GM12865 (cell line): ENCODE measurements at places on chromosomes 3 and 15.

- no peak for DNase-seq
Measured at GRCh38 chr3:169144731-169145130, 518.8 kb downstream of the MECOM start.

- peak; percentile 75 for DNase-seq
Measured at GRCh38 chr15:76973362-76973743, 21.6 kb upstream of the PSTPIP1 start.

DNA sequence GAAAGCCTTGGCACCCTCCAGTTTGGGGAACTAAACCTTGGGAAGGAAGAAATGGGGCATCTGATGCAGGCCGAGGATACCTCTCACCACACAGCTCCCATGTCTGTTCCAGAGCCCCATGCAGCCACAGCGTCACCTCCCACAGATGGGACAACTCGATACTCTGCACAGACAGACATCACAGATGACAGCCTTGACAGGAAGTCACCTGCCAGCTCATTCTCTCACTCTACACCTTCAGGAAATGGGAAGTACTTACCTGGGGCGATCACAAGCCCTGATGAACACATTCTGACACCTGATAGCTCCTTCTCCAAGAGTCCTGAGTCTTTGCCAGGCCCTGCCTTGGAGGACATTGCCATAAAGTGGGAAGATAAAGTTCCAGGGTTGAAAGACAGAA lies 7.7 kb downstream of the MAP1A start:
- no peak for DNase-seq

- no peak for DNase-seq
Measured at GRCh38 chr3:181695661-181696491, 15.8 kb upstream of the SOX2 start.

DNA sequence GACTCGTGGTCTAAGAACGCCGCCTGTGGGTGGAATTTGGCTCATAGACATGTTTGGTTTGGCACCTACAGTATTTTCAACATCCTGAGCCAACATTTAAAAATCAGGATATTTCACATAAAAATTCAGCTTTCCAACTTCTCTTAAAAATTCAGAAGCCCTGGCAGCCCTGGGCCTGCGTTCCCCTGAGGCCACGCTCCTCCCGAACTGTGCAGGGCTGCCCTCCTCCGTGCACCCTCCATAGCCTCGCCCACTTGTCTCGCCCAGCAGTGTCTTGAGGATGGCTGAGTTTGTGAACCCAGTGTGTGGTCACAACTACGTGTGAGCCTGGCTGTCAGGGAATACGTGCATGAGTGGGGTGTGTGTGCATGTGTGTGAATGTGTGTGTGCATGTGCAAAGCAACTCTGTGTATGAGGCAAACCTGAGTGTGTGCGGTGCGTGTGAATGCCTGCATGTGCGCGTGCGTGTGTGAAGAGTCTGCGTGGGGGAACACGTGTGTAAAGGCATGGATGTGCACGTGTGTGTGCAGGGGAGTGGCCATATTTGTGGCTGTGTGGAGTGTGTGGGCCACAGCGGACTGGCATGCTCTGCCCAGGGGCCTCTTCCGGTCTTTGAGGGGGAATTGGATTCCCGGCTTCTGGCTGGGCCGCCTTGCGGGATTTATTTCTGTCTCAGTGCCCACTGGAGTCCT lies 30.9 kb downstream of the PTH1R start:
- no peak for DNase-seq

- no peak for DNase-seq
Measured at GRCh38 chr3:50393061-50393460, 33.7 kb upstream of the TMEM115 start.

DNA sequence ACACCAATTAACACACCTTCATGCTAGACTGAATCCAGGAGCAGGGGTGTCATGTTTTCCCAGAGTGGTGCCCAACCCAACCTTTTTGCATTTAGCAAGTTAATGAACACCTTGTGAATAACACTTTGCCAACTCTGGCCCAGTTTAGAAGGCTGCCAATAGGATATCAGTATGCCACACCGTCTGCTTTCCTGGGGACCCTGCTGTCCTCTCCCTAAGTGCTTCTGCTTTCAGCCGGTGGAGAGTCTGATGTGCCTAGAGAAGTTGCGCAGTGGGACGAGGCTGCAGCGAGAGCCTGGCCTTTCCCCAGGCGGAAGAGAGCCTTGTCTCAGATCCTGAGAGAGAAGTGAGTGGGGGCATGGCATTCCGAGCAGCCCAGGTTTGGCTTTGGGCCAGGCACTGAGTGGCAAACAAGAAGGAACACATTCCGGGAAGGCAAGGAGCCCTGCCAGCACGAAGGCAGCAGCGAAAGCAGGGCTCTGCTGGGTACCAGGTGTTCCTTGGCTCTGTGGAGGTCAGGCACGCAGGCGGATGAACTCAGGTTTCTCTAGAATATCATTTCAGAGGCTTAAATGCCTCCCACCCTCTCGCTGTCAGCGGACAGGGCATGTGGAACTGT lies 36.9 kb downstream of the SENP8 start:
- DNase-seq: no peak

- peak; percentile 18 for DNase-seq
Measured at GRCh38 chr3:49238274-49239127, 38.5 kb downstream of the C3orf62 start.

DNA sequence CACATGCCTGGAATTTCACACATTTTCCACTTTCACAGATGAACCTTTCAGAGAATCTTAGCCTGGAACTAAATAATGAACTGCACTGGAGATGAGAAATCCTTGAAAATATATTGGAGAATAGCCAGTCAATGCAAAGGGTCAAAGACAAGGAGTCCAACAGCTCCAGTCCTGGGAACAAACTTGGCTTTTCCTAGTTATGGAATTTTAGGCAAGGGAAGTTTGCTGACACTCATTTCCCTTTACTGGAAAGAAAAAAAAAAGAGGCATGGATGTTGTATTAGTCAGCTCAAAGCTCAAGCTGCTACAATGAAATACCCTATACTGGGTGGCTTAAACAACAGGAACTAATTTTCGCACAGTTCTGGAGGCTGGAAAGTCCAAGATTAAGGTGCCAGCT lies 690.8 kb upstream of the ARPP21 start:
- DNase-seq: no peak

- DNase-seq: peak; percentile 61
Measured at GRCh38 chr3:114221165-114221880, 16.1 kb downstream of the ZNF80 start.

GRCh38 chr3:168615493-168616020 lies 519.8 kb upstream of the GOLIM4 start:
- peak; percentile 30 for DNase-seq

DNA sequence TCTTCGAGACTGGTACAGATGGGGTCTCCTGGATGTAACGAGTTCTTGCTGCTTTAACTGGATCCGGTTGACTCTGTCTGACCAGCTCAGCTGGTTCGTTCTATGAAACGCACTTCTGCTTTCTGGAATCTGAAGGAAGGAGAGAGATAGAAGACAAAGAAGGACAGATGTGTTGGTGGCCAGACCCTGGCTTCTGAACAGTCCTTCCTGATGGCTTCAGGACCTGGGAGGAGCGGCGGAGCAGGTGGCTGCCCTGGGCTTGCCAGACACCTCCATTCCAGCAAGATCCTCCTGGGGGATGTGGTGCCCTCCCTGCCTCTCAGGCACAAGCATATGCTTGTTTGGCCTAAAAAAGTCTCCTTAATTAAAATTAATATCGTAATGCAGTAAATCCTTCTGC lies 99.9 kb downstream of the APBA2 start:
- no peak for DNase-seq

DNA sequence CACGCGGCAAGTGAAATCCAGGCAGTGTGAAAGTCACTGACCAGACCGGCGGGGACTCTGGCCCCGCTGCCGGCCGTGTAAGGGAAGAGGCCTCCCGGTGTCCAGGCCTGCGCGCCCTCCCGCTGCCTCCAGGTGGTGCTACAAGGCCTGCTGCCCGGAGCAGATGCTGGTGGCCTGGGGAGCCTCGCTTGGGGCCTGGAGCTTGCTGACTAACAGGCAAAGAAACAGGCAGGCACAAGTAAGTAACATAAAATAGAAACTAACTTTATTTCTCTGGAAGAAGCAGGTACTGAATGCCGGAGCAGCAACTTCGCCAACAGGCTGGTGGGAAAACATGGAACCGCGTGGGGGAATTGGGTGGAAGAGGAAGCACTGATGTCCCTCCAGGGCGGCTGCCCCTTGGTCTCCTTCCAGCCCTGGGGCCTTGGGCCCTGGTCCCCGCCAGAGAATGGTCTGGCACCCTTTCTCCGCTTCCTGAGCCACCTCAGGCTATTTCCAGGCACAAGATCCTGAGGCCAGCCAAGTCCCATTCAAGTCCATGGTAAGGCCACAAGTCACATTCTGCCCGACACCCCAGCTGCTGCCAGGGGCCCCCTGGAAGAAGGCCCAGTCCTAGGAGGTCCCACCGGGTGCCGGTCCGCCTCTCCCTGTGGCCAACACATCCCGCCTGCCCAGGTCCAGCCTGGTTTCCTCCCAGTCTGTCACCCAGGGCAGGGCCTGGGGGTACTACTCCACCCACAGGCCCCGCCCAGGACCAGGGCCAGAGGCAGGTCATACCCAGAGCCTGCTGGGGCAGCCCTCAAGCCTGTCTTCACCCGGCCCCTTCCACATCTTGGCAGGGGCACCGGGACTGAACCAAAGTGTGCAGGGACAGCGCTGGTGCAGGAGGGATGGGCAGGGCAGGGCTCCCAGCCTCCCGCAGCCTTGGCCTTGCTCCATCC lies 45.0 kb downstream of the TNK2 start:
- DNase-seq: peak; percentile 56

GRCh38 chr3:147132168-147132567 lies 274.2 kb downstream of the ZIC4 start:
- no peak for DNase-seq

DNA sequence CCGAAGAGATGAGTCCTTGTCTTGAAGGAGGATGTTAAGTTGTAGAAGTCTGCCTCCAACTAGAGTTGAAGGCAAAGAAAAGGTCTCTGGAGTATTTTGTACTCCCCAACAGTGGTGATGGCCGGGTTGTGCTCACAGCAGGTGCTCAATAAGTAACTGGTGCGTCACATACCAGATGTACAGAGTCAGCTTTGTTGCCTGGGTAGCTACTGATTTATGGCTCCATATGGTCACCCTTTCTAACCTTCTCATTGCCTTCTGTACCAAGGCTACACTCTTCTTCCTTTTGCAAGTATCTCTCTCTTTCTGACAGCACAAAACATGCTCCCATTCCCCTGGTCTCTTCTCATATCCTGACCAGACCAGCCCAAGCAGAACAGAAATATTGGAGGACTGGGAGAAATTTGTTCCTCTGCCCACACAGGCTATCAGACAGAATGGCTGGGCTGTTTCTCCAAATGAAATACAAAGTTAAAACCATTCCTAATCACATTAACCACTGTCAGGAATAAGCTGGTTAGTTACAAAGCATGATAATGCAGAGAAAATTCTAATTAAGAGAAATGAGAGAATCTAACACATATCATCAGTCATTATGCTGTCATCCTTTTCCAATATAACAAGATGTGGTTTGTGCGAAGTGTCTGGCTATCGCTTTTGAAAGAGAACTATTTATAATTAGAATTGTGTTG lies 150.1 kb upstream of the LRRN1 start:
- no peak for DNase-seq

DNA sequence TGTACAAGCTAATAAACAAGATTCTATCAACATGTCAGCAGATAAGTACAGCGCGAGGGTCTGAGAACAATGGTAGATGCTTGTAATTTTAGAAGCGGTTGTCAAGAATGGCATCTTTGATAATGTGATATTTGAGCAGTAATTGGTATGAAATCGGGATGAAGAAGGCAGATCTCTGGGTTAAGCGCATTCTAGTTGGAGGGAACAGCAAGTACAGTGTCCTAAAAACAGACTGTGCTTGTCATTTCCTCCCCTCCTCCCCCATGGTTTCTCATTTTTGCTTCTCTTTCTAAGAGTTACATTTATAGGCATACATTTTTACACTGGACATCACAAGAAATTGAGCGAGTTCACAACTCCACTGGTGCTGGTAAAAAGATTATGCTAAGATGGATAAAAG lies 23.3 kb downstream of the TGFBR2 start:
- no peak for DNase-seq

DNA sequence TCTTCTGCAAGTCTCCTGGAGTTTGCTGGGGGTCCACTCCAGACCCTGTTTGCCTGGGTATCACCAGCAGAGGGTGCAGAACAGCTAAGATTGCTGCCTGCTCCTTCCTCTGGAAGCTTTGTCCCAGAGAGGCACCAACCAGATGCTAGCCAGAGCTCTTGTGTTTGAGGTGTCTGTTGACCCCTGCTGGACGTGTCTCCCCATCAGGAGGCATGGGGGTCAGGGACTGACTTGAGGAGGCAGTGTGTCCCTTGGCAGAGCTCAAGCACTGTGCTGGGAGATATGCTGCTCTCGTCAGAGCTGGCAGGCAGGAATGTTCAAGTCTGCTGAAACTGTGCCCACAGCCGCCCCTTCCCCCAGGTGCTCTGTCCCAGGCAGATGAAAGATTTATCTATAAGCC lies 86.5 kb downstream of the TPRG1 start:
- no peak for DNase-seq

DNA sequence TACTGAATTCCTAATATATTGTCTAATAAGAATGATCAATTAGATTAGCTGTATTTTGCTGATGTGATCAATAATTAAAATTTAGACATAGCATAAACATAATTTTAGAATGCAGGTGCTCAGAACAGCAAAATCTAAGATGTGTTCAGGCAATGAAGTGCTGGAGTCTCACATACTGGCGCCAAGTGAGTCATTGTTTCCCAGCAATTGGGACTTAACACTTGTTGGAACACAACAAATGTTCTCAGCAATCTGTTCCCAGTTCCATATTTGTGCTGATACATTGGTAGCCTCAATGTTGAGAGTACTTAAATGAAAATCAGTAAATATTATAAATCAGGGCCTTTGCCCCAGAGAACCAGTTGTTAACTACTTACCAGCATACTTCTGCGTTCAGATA lies 619.0 kb downstream of the ROBO1 start:
- DNase-seq: no peak

DNA sequence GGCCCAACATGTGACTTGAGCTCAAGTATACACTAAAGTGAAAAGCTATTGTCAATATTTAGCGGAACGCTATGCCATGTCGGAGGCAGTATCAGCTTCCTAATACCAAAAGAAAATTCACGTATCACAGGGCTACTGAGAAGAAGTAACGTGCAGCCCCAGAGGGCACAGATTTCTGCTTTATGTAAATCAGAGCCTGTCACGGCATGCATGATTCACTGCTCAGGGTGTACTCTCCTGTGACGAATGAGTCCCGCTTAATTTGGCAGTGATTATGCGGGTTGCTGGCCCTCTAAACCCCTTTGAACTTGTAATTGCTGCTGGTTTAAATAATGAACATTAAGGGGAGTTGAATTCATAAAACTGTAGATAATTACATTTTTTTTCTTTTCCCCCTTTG lies 85.3 kb downstream of the MEIS2 start:
- DNase-seq: peak; percentile 81

DNA sequence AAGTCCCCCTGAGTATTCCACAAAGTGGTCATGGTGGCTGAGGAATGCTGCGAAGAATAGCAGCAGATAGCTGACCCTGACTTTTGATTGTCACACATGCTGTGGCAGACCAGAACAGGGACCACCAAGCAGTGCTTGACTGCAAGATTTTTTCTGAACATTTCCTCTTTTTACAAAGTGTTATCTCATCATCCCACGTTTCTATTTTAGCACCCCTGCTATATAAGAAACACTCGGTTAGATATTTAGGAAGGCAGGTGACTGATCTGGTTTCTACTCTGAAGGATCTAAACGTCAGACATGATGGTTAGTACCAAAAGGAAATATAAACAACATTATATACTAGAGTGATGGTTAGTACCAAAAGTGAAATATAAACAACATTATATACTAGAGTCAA lies 9.1 kb downstream of the SLC25A26 start:
- DNase-seq: no peak

GRCh38 chr3:160105907-160106584 lies 117.4 kb downstream of the IL12A start:
- no peak for DNase-seq

GRCh38 chr3:111598552-111598951 lies 3.4 kb upstream of the ZBED2 start:
- DNase-seq: no peak
